ENCODE measurements at places on chromosomes 12 and 14.

DNA sequence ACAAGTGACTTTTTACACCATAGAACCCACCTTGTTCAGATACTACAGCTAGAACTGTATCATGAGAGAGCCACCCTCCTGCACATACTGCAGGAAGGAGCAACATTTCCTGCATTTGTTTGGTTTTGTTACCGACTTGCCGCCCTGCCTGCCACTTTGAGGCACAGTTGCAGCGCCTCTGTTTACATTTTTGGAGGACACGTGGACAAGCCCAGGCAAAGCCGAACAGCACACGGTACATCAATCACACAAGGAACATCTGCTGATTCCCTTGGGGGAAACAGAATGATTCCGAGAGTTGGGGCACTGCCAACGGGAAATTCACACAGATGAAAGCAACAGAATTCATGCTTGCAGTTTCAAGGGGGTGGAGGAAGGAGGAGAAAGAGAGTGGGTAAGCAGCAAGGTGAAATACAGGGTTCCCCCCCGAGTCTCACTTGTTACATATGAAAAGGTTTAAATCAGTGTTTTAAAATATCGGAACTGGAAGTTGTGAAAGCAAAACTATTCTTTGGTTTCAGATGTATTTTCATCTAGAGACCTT is 110.7 kb downstream of the BTG1 start:
- peak; percentile 39 for DNase-seq

DNA sequence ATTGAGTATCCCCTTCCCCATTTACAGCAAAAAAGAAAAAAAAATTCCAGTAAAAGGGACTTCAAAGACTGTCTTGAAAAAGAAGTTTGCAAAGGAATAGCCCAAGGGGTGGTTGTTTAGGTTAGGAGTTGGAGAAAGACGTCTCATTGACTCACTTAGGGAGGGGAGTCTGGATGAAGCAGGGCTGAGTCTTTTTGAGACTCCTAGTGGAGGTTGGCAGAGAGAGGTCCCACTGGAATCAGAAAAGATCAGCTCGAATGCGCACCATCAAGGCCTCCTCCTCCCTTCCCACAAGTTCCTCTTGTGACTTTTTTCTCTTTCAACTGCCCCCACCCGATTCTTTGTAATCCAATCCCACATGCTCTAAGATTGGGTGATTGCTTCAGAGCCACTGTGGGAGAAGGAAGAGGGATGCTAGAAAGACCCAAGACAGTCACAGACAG is 1.9 kb downstream of the ARHGEF40 start:
- DNase-seq = no peak

GRCh38 chr12:13204428-13204827 is 7.9 kb downstream of the EMP1 start:
- DNase-seq = no peak

GRCh38 chr14:81295958-81296923 is 75.5 kb upstream of the GTF2A1 start:
- no peak for DNase-seq

- no peak for DNase-seq
These were observed 181.4 kb upstream of the BMP4 start for GRCh38 chr14:54138024-54138353.

Data from activated CD8-positive, alpha-beta memory T cell treated with anti-CD3 and anti-CD28 coated beads, Interleukin-2, amount 50 U/mL, for 4 hours (primary cell).